GM23248 (cell line): ENCODE measurements at places on chromosomes 3 and 15.

DNA sequence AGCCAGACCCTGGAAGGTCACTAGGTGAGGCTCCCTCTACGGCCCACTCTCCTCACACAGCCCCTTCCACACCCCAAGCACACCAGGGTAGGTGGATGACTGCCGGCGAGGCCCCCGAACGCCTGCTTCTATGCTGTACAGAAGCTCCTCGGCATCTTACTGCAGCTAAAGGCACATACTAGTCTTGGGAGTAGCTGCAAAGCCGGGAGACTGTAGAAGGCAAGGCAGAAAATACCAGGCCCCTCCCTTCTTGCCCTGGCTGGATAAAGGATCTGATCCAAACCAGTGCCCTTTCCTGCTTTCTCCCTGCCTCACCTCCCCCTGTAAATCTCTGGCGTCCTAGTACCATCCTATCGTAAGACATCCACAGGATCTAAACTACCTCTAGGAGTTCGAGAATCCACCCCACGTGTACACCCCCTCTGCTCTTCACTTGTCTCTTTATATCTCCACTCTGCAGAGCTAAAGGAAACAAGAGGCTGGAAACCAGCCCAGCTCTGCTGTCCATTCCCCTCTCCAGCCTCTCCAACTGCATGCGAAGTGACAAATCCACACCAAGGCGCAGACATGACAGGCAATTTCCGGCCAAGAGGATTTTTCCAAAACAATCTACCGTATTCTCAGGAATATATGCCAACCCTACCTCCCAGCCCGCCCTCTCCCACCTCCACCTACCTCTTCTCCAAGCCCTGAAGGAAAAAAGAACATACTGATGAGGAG lies 11.8 kb downstream of the TNK2 start:
- DNase-seq: peak; percentile 92

- DNase-seq: peak; percentile 53
These were observed 375 bp downstream of the HEG1 start for GRCh38 chr3:125055331-125055912.

GRCh38 chr3:67302489-67302888 lies 304.4 kb downstream of the KBTBD8 start:
- DNase-seq: no peak

GRCh38 chr3:146772211-146772743 lies 167.1 kb upstream of the PLSCR5 start:
- no peak for DNase-seq

GRCh38 chr3:104437131-104437750 lies 929.5 kb upstream of the ALCAM start:
- peak; percentile 69 for DNase-seq

DNA sequence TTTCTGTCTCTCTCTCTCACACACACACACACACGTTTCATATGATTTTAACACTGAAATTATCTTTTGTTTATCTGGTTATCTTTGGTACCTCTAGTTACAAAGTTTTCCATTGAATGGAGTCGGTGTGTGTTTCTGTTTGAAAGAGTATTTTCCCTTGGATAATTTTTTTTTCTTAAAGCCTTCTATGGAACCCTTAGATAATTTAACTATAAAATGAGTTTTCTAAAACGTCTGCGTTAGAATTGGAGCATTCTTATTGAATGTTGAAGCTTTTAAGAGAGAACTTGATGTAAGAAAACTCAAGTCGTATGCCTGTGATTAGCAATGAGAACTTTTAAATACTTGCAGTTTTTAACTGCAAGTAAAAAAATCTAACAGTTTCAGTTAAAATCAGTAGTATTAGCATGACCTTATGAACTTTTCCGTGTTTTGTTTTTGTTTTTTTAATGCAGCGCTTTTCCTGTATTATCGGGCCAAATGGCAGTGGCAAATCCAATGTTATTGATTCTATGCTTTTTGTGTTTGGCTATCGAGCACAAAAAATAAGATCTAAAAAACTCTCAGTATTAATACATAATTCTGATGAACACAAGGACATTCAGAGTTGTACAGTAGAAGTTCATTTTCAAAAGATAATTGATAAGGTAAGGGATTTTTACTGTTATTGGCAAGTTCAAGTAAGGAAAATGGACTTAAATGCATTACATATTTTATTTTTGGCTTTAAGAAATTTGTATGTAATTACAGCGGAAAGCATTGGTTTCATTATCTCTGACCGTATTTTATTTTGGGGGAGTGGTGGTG lies 3.0 kb downstream of the SMC4 start:
- DNase-seq: peak; percentile 14

- peak; percentile 88 for DNase-seq
These were observed 46.5 kb upstream of the LIMD1 start for GRCh38 chr3:45547764-45548680.

GRCh38 chr15:80098341-80098740 lies 38.9 kb downstream of the ZFAND6 start:
- DNase-seq: no peak

DNA sequence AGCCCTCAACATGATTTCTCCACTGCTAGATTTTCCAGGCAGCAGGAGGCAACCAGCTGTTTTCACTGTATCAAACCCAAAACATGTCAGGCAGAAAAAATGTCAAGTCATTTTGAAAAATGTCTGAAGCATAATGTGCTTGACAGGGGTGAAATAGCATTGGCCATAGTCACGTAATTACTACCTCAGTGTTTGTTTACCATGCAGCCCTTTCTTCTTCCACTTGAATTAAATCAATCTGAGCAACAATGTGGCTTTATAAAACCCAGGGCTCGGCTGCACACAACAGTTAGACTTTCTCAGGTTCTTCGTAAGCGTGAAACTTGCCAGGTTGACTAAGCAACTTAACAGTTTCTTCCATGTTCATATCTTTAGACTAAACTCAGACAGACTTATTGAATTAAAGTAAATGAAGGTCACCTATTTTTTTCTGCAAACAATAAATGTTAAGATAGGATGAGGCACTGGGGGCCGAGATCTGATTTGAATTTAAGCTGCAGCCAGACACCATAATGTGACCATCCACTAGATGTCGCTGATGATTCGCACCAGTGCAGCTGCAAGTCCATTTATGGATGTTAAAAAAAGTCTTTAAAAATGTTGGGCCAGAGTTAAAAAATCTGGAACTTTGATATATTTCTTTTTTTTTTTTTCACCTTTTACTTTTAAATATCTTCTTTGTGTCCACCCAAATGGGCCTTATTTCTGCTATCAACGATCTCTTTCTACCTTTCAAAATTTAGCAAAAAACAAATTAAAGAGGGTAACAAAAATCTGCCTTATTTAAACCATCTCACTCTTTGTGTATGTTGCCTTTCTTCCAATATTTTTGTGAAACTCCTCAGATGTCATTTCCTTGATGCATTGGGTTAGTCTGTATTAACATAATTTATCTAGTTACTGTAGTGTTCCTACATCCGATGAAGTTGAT lies 305.9 kb downstream of the CACNA2D3 start:
- DNase-seq: peak; percentile 75

- DNase-seq: no peak
These were observed 35.1 kb downstream of the MYH15 start for GRCh38 chr3:108475220-108475782.

GRCh38 chr3:77590191-77590590 lies 550.3 kb downstream of the ROBO2 start:
- no peak for DNase-seq

DNA sequence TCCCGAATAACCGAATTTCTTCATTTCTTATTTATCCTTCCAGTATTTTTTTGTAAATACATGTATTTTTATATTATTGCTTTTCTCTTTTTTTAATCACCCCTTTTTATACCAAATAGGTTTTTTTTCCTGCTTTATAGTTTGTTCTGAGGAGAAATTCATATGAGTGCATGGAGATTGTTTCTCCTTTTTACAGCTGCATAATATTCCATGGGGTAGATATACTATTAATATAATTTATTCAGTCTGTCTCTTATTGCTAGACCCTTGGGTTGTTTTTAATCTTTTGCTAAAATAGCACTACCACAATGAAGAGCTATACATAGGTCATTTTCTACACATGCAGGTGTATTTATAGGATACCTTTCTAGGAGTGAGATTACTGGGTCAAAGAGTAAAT lies 3.5 kb upstream of the TMEM87A start:
- DNase-seq: no peak

GRCh38 chr15:90459368-90459767 lies 70.4 kb upstream of the CRTC3 start:
- no peak for DNase-seq

- DNase-seq: no peak
These were observed 6.7 kb downstream of the VPS13C start for GRCh38 chr15:62053439-62054085.

GRCh38 chr3:161171113-161171512 lies 50.0 kb upstream of the NMD3 start:
- peak; percentile 92 for DNase-seq

- no peak for DNase-seq
These were observed 3.8 kb upstream of the FRMD4B start for GRCh38 chr3:69389520-69390248.

- no peak for DNase-seq
These were observed 37.3 kb upstream of the PTPN23 start for GRCh38 chr3:47343471-47343971.
